Activated CD4-positive, CD25-positive, alpha-beta regulatory T cell treated with anti-CD3 and anti-CD28 coated beads, Interleukin-2, amount 50 U/mL, for 16 hours (primary cell): ENCODE measurements at places on chromosomes 4 and X.

DNA sequence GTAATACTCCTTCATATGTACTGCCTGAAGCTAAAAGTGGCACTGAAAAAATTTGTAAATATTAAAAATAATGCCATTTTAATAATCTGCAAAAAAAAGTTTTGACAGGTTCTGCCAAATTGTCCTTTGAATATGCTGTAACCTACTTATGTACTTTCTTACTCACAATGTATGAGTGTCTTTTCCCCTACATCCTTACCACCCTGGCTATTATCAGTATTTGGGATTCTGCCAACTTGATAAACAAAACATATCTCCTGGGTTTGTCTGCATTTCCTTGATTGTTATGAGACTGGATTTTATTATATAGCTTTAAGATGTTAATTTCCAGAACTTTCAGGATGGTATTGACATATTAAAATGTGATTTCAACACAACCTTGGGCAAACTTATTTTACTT lies 187.9 kb downstream of the CHM start:
- no peak for DNase-seq

DNA sequence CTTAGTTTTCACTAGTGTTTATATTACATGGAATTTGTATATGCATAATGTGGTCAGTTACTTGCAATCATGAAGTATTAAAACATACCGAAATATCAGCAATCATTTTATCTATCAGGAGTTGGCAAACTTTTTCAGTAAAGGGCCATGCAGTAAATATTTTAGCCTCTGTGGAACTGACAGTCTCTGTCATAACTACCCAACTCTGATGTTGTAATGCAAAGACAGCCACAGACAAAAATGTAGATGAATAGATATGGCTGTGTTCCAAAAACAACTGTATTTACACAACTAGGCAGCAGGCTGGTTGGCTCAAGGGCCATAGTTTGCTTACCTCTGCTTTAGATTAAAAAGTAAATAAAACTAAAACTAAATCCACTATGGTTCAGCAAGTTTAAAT lies 200.2 kb downstream of the HS3ST1 start:
- no peak for DNase-seq

DNA sequence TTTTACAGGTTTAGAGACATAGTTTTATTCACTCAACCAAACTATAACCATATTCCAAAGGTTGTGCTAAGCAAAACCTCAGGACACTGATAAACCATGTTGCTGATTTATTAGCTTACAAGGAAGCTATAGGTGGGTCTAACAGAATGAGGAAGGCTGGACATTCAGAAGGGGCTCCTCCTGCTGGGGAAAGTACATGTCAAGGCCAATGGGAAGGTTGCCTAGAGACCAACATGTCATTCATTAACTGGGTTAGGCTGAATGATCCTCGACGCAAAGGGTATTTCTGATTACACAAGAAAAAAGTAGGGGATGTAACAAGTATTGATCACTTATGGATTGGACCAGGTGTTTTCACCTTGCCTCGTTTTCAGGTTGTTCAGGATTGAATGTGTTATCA lies 30.3 kb downstream of the SLC10A6 start:
- DNase-seq = no peak

GRCh38 chrX:140507982-140508305 lies 3.1 kb upstream of the SOX3 start:
- DNase-seq = no peak

GRCh38 chr4:37827030-37827685 lies 672 bp downstream of the PGM2 start:
- no peak for DNase-seq

DNA sequence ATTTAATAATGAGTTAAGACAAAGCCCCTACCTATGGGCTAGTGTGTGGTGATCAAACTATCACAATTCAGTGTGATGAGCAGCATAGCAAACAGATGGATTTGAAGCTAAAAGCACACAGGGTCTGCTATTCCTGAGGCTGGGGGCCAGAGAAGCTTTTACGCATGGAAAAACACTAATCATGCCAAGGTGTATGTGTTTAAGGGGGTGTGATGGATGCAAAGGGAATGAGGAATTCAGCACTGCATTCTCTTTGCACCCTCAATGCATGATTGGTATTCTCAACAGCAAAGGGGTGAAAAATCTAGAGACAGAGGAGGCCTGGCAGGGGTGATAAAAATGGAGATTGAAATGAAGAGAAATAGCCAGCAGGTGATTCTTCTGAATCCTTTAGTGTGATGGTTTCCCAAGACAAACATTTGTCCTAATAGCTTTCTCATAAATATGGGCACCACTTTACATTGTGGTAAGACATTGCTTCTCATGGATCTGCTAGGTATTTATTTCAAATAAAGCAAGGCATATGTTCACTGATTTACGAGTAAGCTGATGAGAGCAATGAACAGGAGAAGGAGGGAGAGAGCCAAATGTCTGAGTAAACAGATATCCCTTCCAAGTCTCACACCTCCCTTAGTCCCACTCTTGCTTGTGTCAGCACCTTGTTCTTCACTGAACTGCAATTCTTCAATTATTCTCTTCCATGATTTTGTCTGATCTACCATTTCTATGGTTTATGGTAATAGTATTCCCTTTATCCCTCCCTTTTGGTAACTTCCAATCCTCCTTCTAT lies 15.7 kb downstream of the C1QTNF7 start:
- no peak for DNase-seq
